ENCODE measurements at places on chromosomes 12 and 14.
A peak's percentile ranks its signal among the peaks of the same experiment; 100 is the strongest.

DNA sequence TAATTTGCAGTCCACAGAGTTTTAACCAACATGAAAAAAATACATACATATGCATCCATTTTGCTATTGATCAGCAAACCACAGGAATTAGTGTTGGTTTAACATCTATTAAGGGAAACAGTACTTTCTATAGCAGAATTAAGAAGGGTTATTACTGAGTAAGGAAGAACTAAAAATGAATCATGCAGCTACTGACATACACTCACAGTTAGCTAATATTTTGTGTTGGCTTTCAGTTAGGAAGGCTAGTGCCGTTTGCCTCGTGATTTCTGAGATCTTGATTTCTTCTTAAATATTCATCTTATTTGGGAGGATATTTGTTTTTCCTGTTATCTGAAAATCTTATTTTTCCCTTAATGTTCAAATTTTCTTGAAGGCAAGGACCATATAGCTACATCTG lies 423.4 kb downstream of the NOVA1 start:
- DNase-seq, result no peak

DNA sequence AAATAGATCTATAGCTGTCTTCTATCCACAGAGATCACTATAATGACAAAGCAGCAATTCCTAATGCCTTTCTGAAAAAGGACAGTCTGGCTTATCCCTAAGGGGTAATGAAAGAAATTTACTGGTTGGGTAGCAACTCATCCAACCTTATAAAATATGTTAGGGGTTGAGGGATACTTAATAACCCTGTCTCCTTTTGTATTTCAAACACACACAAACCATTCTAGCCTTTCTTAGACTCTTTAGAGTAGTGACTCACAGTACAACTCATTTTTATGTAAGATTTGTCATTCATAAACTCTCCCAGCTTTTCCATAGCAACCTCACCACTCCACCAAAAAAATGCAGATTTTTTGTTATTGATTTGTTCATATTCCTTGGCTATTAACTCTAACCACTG lies 167.9 kb downstream of the FSCB start:
- DNase-seq, result no peak

GRCh38 chr12:39646963-39647362 lies 27.4 kb upstream of the ABCD2 start:
- DNase-seq, result no peak

DNA sequence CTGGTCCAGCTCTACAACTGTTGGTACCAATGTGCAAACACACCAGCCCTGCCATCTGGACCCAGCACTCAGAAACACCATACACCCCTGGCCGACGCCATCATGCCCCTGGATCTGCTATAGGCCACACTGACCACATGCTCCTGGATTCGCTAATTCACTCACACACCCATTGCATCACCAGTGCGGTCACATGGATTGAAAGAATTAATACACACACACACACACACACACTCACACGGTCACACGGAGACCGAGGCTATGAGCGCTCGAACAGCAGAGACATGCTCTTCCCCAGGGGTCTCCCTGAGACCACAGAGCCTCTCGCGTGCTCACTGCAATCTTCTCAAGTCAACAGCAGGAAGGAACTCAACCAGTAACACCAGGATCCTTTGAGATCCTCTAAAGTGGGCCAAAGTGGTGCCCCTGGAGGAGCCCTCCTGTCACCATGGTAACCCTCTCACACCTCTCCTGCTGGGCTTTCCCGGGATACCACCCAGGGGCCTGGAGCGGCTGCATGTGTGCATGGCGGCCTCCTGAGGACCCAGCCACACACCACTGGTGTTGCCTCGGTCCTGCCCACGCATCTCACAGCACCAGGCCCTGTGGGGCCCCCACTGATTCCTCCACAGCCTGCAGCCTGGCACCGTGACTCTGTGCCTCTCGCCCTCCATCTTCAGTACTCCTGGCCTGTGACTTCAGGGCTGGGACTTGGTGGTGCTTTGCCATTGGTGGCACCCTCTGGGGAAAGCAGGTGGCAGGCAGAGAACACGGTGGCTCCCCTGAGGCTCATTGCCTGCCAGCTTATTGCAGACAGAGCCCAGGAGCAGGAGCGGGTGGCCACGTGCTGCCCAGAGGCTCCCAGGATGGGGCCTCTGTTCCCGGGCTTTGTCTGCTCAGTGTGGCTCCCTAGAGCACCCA lies 15.1 kb downstream of the LRTM2 start:
- no peak for DNase-seq

GRCh38 chr12:12654691-12655460 lies 41.1 kb downstream of the GPR19 start:
- DNase-seq, result no peak

DNA sequence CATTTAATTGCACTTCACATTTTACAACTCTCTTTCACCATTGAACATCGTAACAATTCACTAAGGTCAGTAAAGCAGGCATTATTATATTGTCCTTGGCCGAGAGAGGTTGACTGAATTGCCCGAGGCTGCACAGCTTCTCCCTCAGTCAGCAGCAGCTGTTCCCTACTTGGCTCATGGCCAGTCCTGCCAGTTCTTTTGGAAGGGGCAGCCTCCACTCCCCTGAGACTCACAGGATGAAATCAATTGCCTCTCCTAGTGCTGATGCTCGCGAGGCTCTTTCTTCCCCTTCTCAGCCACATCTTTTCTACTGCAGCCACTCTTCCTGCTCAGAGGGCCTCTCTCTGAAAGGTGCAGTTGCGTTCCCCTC lies 79.9 kb upstream of the KCNA1 start:
- no peak for DNase-seq

- DNase-seq, result peak; percentile 86
Observed at GRCh38 chr14:64806202-64806861, 73.4 kb downstream of the SPTB start.

- no peak for DNase-seq
Observed at GRCh38 chr14:38143170-38143569, 64.5 kb upstream of the SSTR1 start.

DNA sequence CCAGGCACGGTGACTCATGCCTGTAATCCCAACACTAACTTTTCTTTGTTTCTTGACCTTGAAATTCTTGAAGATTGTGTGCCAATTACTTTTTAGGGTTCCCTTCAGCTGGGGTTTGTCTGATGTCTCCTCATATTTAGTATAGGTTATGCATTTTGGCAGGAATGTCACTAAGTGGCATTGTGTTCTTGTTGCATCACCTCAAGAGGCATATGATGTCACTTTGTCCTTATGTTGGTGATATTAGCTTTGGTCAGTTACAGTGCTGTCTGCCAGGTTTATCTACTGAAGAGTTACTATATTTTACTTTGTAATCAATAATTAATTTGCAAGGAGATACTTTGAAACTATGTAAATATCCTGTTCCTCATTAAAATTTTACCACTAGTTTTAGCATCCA lies 61.0 kb upstream of the BTG1 start:
- DNase-seq, result no peak
